ACHN (cell line): ENCODE measurements at places on chromosomes 2 and 18.

DNA sequence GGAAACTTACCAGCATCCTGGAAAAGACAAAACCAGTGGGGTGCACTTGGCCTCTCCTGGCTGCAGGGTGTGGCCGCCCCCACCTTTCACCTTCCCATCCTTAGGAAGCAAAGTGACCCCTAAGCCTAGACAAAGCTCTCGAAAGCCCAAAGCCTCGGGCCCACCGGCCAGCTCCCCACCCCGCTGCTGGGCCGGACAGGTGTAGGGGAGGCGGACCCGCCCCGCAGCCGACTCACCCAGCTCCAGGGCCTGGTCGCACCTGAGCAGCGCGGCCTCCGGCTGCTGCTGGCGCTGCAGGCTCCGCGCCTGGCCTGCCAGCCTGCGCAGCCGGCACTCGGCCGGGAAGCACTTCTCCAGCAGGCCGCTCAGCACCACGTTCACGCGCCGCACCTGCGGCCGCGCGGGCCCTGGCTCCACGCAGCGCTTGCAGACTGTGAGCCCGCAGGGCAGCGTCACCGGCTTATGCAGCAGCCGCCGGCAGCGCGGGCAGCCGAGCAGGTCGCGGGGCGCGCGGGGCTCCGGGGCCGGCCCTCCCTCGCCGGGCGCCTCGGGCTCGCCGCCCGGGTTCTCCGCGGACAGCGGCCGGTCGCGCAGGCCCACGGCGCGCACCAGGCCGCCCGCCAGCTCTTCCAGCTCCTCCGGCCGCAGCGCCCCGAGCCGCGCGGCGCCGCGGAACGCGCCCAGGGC, 979 bp downstream of the LONRF2 start:
- peak; percentile 64 for DNase-seq

- DNase-seq, result peak; percentile 65
Observed at GRCh38 chr2:202376460-202377206, 506 bp downstream of the BMPR2 start.

DNA sequence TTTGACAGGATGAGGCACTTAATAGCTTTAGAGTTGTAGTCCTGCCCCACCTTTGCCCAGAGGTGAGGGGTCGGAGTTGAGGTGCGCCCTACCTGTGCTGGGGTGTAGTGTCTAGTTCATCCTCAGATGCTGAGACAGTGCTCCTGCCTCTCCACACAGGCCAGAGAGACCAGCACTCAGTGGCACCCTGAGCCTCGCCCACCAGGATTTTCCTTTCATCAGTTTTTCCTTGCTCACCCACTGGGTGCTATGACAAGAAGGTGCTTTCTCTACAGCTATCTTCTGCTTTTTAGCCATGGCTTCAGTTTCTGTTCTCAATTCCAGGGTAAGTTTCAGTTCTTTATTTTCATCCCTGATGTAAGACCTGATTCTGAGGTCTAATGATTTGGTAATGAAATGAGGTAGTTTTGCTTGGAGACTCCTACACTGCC, 16.8 kb upstream of the TMEM131 start:
- DNase-seq, result no peak

- no peak for DNase-seq
Observed at GRCh38 chr2:160498137-160498536, 4.5 kb upstream of the RBMS1 start.

- no peak for DNase-seq
Observed at GRCh38 chr2:109200616-109201464, 71.8 kb downstream of the SH3RF3 start.

DNA sequence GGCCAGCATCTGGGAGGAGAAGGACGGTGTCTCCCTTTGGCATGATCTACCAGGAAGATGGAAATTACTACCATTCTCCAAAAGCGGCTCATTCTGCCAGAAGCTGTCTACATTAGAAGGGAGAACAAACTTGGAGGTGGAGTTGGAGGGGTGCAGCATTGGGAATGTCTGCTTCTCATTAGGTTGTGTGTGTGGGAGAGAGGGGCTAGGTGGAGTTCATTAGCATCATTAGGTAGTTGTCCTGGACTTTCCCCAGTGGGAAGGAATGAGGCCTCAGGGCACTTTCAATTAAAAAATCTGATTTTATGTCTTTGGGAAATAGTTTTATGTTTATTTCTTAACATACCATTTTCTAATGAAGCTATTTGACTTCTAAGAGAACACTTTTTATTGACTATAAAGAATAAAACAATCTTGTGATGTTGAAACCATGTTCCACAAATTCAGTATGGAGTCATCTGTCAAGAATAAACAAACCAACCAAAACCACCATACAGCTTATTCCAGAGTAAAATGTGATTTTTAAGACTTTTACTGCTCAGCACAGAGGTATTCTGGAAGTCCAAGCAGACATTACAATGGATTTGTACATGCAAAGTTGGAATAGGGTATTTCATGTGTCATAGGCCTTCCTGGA, 60.6 kb downstream of the VAPA start:
- no peak for DNase-seq

- DNase-seq, result no peak
Observed at GRCh38 chr2:147177071-147177857, 667.6 kb upstream of the ACVR2A start.

DNA sequence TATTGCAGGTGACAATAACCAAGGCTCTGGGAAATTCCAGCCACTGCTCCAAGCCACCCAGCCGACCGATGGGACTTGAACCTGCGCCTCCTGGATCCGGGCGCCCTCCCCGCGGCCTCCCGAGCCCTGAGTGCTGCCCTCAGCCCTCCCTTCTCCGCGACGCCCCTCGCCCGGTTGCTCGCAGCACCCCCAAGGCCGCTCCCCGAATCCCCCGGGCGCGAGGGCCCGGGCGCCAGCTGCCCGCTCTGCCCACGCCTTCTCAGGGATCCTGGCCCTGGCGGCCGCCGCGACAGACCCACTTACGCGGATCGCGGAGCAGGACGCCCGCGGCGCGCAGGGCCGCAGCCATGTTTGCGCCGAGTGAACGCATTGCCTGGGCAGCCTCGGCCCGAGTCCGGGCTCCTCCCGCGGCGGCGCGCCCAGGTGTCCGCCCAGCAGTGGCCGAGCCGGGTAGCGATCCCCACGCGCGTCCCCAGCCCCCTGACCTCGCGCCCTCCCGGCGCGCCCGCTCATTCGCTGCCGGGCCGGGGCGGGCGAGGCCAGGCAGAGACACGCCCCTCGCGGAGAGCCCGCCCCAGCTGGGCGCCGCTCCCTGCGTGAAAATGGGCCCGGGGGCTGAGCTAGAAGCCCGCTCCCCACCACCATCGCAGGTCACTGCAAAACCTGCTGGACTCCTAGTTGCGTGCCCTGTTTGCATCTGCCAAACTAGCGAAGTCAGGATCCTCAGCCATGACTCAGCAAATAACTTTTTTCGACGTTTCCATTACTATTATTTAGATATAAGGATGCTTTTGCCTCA, at the start of gene FECH:
Gene FECH (minus strand): TSS at position 452 of the 799 bp plus-strand sequence. CDS start 82 bp downstream, at position 370.
- peak; percentile 57 for DNase-seq

DNA sequence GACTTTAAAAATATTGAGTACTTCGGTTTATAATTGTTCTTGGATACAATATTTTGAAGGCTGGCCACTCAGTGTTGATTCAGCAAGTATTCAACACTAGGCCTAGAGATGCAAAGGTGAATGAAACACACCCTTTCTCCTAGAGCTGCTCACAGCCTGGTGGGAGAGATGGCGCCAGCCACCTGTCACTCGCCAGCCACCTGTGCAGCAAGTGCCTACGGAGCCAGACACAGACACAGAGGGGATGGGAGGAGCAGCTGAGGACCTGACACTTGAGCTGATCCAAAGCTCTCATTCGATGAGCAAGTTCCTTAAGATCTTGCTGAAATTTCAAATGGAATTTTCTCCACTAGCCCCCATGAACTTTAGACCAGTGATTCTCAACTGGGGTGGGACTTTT, 151.1 kb upstream of the RIOK3 start:
- DNase-seq, result no peak

- peak; percentile 31 for DNase-seq
Observed at GRCh38 chr18:58209326-58209725, 165.3 kb downstream of the NEDD4L start.

GRCh38 chr2:10480359-10480949, 32.3 kb upstream of the ODC1 start:
- DNase-seq, result no peak

DNA sequence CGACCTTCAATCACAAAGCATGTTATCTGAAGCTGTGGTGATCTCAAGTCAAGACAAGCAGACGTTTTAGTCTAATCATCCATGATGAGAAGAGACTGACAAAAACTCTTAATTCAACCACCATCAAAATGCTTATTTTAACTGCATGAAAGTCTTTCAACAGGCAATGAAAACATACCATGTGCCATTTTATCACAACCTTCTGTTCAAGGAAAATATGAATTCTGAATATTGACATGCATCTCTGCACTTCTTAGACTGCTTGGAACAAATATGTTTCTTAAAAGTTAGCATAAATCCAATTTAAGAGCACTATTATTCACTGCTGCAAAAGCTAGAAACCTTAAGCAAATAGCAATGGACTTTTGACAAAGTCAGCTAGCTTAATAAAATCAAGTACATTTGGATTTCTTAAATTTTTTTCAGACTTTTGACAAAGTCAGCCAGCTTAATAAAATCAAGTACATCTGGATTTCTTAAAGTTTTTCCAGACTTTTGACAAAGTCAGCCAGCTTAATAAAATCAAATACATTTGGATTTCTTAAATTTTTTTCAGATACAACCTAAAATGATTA, 70.9 kb downstream of the OLA1 start:
- no peak for DNase-seq

DNA sequence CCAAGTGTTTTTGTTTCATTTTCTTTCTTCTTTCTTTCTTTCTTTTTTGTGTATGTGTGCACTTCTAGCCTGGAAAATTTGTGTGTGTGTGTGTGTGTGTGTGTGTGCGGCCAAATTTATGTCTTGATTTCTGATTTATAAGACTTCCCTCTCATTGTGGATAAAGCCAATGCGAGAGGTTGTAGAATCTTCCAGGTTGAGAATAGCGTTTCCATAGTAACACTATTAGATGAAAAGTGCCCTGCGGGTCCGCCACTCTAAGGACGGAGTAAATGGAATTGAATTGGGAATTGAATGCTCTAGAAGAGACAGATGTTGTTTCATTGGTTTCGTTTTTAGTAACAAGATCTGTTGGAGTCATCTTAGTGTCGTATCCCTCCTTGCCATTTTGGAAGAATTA, 81.6 kb downstream of the MEIS1 start:
- DNase-seq, result no peak

DNA sequence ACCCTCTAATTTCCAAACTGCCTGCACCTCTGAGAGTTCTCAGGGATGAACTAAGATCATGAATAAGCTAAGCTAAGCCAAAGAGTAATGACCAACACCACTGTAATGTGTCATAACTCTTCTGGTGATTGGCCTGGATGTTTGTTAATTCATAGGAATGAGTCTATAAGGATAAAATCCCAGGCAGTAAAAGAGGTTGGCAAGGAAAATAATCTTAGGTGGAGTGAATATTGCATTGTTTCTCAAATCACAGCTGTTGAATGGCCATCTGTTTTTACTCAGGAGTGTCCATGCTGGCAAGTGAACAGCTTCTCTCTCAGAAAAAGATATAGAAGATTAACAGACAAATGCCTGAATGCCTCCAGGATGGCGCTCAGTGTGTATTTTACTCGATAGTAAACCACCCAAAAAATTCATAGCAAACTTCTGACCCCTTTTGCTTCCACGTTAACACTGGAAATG, 60.8 kb upstream of the GLS start:
- DNase-seq, result no peak

- DNase-seq, result peak; percentile 64
Observed at GRCh38 chr2:19711470-19712372, 190.1 kb downstream of the TTC32 start.

DNA sequence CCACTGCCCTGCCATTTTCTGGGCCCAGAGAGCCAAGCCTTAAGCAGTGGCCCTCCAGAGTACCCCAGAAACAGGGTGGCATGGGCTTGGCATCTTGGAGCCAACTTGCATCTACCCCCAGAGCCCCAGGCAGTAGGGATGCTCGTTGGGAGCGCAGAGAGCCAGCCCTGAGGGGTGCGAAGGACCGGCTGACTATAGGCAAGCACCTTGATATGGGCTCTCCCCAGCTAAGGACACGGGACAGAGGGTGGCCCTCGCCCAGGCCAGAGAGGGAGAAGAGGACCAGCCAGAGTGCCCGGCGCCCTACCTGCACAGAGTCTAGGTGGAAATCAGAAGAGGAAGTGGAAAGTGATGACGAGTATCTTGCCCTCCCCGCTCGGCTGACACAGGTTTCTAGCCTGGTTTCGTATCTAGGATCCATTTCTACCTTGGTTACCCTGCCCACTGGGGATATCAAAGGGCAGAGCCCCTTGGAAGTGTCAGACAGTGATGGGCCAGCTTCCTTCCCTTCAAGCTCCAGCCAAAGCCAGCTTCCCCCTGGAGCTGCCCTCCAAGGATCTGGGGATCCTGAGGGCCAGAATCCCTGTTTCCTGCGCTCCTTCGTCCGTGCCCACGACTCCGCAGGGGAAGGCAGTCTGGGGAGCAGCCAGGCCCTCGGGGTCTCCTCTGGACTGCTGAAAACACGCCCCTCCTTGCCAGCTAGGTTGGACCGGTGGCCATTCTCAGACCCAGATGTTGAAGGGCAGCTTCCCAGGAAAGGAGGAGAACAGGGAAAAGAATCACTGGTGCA, 16.2 kb downstream of the CEP68 start:
- DNase-seq, result no peak

- DNase-seq, result peak; percentile 33
Observed at GRCh38 chr2:226995625-226996041, 159.8 kb downstream of the RHBDD1 start.

GRCh38 chr2:63696496-63696895, 107.7 kb downstream of the MDH1 start:
- DNase-seq, result no peak

GRCh38 chr2:203714112-203714511, 7.7 kb downstream of the CD28 start:
- DNase-seq, result no peak

GRCh38 chr2:118589721-118590120, 257.7 kb downstream of the EN1 start:
- no peak for DNase-seq

DNA sequence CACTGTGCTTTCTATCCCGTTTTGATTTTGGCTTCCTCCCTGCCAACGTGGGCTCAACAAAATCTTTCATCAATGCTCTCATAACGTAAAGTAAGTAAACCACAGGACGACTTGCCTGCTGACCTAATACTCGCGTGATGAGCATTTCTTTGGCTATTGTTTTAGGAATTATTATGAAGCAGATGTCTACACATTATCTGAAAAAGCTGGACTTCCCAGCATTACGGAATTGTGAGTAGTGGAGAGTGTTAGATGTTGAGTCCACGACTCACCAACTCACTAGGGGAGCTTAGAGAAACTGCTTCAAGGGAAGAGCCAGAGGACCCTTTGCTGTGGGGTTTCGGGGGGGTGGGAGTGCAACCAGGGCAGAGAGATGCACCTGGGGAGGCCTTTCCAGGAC, 21.9 kb downstream of the HJURP start:
- no peak for DNase-seq

- DNase-seq, result no peak
Observed at GRCh38 chr18:57943723-57944122, 100.3 kb upstream of the NEDD4L start.

DNA sequence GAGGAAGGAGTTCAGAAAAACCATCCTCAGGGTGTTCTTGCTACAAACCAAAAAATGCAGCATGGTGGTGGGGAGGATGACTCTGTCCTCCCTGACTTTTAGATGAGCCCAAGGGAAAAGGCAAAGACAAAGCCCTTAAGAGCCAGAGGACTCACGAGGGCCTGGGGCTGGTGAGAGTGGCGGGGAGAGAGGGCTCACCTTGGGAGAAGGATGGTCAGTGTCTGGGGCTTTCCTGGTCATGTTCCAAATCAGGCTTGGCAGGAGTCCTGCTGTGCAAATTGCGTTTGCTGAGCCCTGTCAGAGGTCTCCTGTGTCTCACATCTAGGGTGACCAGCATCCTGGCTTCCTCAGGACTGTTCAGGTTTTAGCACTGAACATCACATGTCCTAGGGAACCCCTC, 4.7 kb downstream of the UGT1A1 start:
- no peak for DNase-seq

GRCh38 chr18:10370716-10371115, 83.7 kb upstream of the APCDD1 start:
- DNase-seq, result no peak
